ENCODE measurements at places on chromosomes 3 and 15. TPM values are rescaled to one million over a fixed set of nuclear protein-coding genes. Genes with fewer than 3 reads are reported as not detected.

- no peak for DNase-seq
These were observed 24.0 kb upstream of the AGBL1 start for GRCh38 chr15:86055688-86056087.

DNA sequence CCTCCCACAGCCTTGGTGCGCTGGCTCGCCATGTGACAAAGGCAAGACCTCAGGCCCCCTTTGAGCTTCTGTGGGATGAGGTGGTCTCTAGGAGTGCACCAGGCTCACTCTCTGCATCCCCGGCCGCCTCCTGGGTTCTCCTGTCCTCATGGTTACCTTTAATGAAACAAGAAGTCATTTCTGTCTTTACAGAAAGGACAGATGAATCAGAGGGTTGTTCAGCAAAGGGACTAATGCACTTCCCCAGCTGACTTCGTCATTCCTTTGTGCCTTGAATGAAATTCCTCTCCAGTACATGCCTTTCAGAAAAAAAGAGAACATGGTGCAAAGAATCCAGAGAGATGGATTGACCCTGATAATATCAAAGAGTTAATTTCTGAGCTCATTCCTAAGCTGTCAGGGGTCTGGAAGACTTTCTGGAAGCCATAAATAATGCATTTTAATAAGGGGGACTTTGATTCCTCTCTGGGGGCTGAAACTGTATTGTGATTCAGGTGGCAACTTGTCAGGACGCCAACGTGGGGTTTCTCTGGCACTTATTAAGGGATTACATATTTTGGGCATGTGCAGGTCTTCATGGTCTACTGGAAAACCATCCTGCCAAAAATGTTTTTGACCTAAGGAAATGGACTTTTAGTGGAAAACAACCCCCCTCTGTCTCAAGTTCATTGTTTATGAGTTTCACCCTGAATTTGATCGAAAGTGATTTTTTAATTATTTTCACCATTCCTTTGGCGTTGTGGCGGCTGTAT, 122.7 kb downstream of the FBLN2 start:
- DNase-seq, result no peak

The CHDH gene
- total RNA-seq, result 7.1 TPM

The SOX14 gene
- total RNA-seq, result not detected

DNA sequence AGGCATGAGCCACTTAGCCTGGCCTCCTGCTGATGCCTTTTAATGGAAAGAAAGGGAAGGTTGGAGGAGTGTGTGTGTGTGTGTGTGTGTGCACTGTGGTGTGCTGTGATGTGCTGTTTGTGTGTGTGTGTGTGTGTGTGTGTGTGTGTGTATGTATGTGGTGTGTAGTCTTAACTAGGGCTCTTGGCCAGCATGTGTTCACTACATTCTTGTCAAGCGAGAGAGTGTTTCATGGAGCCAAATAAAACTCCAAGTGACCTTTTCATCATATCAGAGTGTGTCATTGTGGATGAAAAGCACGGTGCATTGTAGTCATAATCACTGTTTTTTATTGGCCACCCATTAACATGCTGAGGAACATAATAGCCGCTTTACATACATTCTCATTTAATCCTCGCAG, 30.8 kb upstream of the BHLHE40 start:
- no peak for DNase-seq

DNA sequence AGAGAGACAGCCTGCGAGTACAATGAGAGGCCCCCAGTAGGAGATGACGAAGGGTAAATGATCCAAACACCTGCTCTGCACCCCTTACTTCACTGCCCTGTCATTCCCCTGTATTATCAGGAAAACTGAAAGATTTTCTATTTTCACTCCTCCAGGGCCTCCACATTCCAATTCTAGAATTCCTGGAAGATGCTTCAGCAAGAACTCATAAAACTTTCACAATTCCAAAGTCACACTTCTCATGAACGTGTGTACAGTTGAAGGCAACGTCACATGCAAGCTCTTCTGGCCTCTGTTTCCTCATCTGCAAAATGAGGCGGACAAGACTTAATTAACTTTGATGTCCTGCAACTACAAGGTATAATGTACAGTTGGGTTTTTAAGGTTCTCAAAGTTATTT, 62.8 kb upstream of the SPATA12 start:
- DNase-seq, result no peak

- no peak for DNase-seq
These were observed 175.1 kb downstream of the SHQ1 start for GRCh38 chr3:72673011-72673771.

GRCh38 chr3:73719861-73720260, 95.1 kb upstream of the PDZRN3 start:
- no peak for DNase-seq

The HERC2 gene
- 74.1 TPM for total RNA-seq

DNA sequence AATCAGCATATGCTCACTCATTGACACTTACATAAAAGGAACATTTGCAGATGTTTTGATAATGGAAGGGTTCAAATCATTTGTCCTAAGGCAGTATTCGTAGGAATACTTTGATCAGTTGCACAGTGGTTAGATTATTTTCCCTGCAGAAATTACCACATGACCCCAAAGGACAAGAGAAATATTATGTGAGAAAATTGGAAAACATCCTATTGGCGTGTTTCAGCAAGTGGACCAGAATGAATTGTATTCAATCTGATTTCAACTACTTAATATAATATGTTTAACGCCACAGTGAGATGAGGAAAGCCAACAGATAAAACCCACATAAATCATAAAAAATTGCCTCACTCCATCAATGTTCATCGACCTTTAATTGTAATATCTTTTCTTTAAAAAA, 195.0 kb upstream of the MDFIC2 start:
- DNase-seq, result no peak

GRCh38 chr15:39281094-39281493, 299.8 kb upstream of the THBS1 start:
- no peak for DNase-seq
